Kidney tubule cell (primary cell): ENCODE measurements at places on chromosomes 7 and 10.
A peak's percentile ranks its signal among the peaks of the same experiment; 100 is the strongest.

- DNase-seq = peak; percentile 5
Measured at GRCh38 chr10:106401161-106401560, 763.3 kb downstream of the SORCS1 start.

GRCh38 chr7:23106823-23107663, 1.5 kb downstream of the KLHL7 start:
- peak; percentile 21 for DNase-seq

GRCh38 chr7:153065051-153065450, 305.5 kb downstream of the ACTR3B start:
- DNase-seq = no peak

DNA sequence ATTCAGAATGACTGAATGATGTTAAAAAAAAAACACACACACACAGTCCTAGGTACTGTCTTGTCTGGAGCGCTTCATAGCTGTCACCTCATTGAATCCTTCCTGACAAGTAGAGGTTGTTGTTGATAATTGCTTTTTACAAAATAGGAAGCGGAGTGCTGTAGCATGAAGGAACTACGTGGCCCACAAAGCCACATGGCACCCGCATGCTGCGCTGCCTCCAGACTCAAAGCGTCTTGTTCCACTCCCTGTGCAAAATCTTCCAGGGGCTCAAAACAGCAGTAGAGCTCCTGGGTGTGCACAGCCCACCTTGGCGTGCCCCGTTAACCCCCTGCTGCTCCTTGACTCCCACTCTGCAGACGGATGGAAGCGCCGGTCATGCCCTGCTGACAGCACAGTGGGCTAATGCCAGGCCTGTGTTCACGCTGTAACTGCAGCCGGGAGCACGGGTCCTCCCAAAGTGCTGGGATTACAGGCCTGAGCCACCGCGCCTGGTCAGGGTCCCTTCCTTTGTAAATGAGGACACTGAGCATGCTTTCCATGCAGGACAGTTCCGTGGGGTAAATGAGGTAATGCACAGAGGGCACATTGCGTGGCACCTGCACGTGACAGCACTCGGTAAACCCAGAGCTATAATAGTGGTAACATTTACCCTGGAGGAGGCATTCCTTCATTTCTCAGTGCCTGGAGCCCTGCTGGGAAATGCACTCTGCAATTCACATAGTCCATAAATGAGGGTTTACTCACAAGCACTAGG, 91.1 kb upstream of the GNA12 start:
- DNase-seq = no peak

- DNase-seq = no peak
Measured at GRCh38 chr10:120075349-120075748, 182.8 kb downstream of the SEC23IP start.

DNA sequence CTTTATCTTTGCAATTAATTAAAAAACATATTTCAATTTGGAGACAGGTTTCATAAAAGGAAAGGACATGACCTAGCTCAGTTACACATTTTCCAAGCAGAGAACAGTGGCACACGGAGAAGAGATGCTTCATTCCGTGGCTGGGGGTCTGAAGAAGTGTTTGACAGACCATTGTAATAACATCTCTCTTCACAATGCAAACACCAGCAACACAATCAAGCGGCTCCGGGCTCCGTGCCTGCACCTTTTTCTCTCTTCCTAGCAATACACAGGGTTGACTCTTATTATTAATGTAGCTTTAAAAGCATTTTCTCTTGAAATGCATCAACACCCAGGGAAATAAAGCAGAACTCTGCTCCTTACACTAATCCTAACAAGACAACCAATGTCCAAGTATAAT, 261.0 kb upstream of the AOAH start:
- DNase-seq = no peak

DNA sequence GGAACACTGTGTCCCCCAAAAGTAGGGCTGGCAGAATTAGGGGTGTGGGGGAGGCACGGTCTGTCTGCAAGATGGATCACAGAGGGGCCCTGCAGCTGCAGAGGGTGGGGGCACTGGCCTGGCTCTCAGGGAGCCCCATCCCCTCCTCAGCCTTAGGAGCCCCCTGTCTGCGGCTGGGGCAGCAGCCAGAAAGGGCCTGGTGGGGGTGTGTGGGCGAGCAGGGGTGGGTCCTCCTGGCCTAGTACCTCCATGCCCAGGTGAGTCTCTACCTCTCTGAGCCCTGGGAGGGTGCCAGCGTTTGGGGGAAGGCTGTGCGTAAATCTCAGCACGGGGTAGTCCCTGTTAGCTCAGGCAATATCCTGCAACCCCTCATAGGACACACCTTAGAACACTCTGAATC, 280.5 kb upstream of the PPP2R2D start:
- DNase-seq = no peak

DNA sequence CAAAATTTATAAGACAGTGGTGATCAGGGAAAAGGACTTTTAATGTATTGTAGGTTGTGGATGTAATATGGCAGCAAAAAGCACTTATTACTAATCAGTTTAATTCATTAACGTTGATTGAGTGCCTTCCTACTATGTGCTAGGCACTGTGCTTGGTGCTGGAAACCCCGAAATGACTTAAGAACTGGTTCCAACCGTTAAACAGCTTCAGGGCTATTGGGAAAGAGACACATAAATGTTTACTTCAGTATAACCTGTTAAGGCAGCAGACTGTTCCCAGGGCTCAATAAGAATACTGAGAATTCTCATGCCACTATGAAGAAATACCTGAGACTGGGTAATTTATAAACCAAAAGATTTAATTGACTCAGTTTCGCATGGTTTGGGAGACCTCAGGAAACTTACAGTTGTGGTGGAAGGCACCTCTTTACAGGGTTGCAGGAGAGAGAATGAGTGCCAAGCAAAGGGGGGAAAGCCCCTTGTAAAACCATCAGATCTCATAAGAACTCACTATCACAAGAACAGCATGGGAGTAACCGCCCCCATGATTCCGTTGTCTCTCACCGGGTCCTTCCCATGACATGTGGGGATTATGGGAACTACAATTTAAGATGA, 1.1 kb upstream of the SLC25A13 start:
- no peak for DNase-seq

GRCh38 chr7:15086131-15086611, 183.6 kb upstream of the DGKB start:
- DNase-seq = peak; percentile 57

DNA sequence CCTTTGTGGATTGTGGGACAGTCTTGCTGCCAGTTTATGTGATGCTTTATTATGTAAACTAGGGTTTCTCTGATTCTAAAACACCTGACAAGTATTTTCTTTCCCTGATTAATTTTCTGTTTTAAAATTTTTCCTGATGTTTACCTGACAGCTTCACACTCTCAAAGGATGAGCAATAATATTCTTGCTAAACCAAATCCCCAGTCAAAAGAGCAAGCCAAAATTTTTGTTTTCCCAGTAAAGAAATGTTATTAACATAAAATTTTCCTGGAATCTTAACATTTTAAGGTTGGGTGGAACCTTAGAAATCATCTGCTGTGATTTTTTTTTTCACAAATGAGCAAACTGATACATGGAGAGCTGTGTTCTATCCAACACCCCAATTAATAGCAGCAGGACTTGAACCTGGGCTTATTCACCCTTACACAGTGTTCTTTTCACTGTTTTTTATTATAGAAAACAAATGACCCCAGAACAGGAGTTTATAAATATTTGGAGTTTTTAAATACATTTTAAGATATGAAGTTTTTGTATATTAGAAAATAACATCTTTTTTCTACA, 185.2 kb upstream of the VIPR2 start:
- DNase-seq = no peak

DNA sequence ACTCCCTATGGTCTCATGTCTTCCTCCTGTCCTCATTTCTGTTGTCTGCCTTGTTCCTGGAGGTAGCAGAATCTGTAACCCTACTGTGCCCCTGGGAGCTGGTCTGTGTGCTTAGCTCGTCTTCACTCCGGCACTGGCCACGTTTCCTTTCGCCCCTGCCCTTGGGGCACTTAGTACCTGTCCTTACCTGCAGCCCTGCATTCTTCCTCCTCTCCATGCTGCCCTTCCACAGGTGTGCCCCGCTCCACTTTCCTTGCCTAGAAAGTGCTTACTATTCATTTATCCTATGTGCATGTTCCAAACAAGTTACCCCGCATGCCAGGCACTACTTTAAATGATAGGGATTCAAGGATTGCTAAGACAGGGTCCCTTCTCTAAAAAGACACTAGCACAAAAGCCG, 199.9 kb upstream of the ZMIZ1 start:
- DNase-seq = no peak

GRCh38 chr7:151755131-151755801, 121.6 kb downstream of the PRKAG2 start:
- DNase-seq = peak; percentile 25

DNA sequence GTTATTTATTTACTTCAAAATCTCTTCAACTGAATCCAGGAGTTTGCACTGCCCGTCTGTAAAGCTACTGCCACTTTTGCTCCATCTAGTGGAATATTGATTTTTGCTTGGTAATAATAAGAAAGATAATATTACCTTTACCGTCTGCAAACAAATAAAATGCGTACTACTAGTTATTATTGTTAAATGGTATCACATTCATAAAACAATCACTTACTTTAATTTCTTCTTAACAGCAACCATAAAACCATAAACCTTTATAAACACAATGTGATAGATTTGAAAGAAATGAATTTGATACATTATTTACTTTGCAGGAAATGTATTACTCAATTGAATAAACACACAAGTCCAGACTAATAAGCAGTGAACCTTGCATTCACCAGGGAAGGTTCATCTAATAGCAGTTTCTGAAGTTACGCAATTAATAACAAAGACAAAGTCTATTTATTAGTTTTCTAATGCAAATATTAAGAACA, 6.4 kb downstream of the AGMO start:
- peak; percentile 50 for DNase-seq

- peak; percentile 61 for DNase-seq
Measured at GRCh38 chr10:86711513-86712316, 43.4 kb downstream of the LDB3 start.

DNA sequence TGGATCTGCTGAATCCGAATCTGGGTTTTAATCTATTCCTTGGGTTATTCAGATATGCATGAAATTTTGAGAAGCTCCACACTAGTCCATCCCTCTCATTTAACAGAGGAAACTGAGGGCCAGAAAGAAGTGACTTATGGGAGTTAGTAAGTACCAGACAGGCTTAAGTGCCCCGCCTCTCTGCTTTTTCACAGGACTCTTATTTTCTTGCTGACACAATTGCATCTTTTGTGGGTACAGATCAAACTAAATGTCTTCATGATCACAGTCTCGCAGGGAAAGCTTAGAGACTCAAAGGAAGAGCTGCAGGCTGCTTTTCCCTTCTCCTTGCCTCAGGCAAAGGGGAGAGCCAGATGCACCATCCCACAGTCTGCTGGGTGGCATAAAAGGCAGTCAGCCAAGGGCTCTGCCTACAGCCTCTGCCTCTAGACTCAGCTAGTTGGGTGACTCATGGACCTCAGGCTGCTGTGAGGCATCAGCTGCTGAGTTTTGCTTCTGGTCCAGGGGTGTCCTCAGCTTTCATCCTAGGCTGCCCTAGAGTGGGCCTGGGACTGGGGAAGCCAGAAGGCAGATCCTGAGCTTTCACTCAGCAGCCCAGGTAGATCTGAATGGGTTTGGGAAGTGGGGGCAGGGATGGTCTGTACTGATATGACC, 11.6 kb downstream of the GOLGA7B start:
- peak; percentile 91 for DNase-seq

- DNase-seq = peak; percentile 24
Measured at GRCh38 chr7:234708-235553, 42.6 kb downstream of the FAM20C start.

GRCh38 chr10:34498821-34499220, 316.3 kb downstream of the PARD3 start:
- DNase-seq = no peak

GRCh38 chr10:83543691-83544462, 595.4 kb upstream of the GHITM start:
- no peak for DNase-seq

DNA sequence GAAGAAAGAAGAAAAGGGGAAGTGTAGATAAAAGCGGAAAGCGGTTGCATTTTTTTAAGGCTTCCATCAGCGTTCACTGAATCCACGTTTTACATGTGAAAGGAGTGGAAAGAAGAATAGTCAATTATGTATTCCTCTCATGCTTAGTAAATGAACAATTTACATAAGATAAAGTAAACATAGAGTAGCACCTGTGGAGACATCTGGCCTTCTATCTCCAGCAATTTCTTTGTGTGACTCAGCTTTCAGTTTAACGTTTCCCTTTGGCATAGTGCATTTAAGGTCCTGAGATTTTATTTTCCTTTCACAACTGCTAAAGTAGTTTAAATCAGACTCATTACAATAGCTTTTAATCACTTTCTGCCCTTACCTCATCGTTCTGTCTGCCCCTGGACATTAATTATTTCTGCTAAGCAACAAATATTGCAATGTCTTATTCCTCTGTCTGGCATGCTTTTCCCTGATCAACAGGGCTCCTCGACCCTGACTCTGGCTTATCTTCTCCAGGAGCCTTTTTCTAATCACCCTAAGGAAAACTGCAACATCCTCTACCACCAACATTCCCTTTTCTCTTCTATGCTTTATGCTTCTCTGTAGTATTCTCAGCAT, 383.5 kb upstream of the VWC2 start:
- DNase-seq = no peak

- no peak for DNase-seq
Measured at GRCh38 chr7:101399759-101400158, 37.1 kb downstream of the COL26A1 start.

DNA sequence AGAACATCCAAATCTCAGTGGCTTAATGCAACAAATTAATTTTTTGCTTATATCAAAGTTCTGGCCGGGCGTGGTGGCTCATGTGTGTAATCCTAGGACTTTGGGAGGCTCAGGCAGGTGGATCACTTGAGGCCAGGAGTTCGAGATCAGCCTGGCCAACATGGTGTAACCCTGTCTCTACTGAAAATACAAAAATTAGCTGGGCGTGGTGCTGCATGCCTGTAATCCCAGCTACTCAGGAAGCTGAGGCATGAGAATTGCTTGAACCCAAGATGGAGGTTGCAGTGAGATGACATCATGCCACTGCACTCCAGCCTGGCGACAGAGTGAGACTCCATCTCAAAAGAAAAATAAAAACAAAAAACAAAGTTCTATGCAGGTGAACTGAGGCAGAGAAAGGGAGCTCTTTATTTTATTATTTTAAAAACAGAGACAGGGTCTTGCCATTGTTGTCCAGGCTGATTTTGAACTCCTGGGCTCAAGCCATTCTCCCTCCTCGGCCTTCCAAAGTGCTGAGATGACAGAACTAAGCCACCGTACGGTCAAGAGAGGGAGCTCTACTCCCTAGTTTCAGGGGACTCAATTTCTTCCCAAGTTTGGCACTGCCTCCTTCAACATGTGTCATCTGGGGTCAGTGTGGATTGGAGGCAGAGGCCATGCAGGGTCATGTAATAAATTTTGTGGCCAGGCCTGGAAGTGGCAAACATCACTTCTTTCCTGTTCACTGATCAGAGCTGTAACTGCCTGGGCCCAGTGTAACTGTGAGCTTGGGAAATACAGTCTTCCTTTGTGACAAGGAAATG, 2.4 kb downstream of the ADCK2 start:
- peak; percentile 83 for DNase-seq

DNA sequence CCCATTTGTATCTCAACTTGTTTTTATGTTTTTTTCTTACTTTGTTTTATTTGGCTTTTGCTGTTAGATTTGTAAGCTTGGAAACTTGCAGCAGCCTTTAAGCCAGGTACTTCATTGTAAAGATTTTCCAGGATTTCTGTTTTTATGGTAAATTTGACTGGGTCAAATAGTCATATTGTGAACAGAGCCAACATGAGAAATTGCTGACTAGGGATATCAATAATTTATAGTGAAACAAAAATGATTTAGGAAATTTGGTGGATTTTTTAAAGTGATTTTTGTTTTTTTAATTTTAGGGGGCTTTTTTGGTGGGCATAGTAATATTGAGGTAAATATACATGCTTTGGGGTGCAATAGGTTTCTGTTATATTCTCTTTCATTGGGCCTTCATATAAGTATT, 22.2 kb downstream of the SP4 start:
- DNase-seq = no peak

GRCh38 chr7:21945454-21946221, at the start of gene CDCA7L:
TSS of gene CDCA7L (minus strand) at chr7:21945899. CDS start at chr7:21945804, 95 bp downstream.
- peak; percentile 79 for DNase-seq
